ENCODE measurements at places on chromosomes 11 and 22.
A peak's percentile ranks its signal among the peaks of the same experiment; 100 is the strongest.

DNA sequence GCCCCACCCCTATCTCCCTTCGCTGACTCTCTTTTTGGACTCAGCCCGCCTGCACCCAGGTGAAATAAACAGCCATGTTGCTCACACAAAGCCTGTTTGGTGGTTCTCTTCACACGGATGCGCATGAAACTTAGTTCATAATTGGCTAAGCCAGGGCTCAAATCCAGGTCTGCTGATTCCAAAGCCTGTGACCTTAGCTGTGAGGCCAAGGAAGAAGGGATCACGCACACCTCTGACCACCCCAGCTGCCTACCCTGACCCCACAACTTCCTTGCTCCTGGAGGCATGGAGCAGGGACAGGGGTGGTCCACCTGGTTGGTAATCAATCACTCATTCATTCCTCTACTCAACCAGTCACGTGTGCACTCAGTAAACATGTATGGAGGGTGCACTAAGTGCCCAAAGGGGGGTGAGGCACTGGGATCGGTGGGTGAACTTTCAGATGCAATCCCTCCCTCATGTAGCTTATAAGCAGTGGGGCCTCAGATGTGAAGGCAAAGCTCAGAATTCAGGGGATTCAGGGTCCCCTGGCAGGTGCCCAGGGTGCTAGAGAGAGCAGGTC lies 10.3 kb downstream of the FXYD2 start:
- no peak for DNase-seq

GRCh38 chr22:48781868-48782267 lies 1045.8 kb downstream of the BRD1 start:
- DNase-seq, result no peak

GRCh38 chr22:43226377-43227238 lies 39.7 kb upstream of the TTLL12 start:
- no peak for DNase-seq

DNA sequence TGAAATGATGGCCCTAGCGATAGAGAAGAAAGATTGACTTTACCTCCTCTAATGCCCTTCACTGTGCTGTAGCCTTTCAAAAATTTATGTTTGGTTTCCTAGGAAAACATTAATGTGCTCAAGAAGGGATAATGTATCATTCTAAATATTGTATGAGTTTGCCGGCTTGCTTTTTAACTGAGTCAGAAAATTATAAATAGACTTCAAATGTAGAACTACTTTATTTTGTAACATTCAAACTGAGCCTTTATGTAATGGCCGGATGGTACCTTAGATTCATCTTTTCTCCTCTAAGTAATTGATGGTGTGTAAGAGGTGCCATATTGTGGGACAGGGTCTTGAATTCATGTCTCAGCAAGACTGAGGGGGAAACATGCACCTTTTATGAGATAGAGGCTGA lies 57.7 kb downstream of the BID start:
- DNase-seq, result no peak

DNA sequence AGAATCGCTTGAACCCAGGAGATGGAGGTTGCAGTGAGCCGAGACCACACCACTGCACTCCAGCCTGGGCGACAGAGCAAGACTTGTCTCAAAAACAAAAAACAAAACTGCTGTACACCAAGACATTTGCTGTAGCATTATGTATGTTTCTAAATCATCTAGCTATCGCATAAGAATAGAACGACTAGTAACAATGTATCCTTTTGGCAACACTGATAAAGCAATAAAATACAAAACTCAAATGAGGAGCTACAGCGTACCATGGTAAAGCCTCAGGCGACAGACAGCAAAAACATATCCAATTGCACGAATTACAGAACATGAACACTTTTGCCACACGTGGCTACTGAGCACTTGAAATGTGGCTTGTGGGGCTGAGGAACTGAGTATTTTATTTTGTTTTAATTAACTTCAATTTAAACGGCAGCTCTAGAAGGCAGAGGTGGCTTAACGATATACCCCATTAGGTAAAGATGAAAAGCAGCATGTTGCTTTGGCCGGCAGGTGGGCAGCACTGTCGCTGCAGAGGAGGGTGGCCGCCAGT lies 2.3 kb downstream of the TUBGCP6 start:
- DNase-seq, result no peak

- no peak for DNase-seq
These were observed 7.2 kb downstream of the SHISA8 start for GRCh38 chr22:41907436-41908401.

- no peak for DNase-seq
These were observed 32.1 kb downstream of the ENDOD1 start for GRCh38 chr11:95121698-95122097.

DNA sequence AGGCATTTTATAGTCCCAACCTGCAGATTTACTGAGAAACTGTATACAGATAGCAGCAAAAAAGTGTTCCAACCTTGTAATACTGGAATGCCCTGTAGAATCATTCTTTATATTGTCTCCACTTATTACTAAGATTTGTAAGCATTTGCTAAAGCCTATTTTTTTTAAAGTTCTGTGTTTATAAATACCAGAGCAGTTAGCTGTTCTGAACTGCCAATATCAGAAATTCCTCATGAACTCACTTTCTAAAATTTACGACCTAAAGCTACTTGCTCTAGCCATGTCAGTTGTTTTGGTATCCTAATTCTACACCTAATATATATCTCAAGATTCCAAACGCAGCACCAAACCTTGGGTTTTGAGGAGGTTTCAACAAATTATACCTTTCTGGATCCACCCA lies 103.2 kb downstream of the C11orf65 start:
- no peak for DNase-seq

GRCh38 chr11:15616130-15617105 lies 501.7 kb downstream of the INSC start:
- DNase-seq, result no peak

DNA sequence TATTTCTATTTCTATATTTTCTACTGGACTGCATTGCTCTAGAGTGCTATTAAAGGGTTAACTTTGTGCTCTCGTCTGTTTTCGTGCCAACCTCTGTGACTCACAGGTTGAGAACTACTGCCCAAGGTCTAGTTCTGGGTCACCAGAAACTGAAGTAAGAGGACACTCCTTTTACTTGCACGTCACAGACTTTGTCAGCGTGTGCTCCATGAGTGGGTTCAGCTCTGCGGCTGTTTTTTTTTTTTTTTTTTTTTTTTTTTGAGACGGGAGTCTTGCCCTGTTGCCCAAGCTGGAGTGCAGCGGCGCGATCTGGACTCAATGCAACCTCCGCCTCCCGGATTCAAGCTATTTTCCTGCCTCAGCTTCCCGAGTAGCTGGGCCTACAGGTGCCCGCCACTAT lies 49.8 kb downstream of the CLMP start:
- DNase-seq, result peak; percentile 82

GRCh38 chr11:44577231-44577830 lies 11.9 kb downstream of the CD82 start:
- no peak for DNase-seq

- DNase-seq, result no peak
These were observed 157.0 kb upstream of the TIMP3 start for GRCh38 chr22:32644252-32645100.

All from kidney epithelial cell (primary cell).